SK-N-SH (cell line): ENCODE measurements at places on chromosomes 13 and 19. TPM values are rescaled to one million over a fixed set of nuclear protein-coding genes. Genes with fewer than 3 reads are reported as not detected.
A peak's percentile ranks its signal among the peaks of the same experiment; 100 is the strongest.

Gene LHFPL6
- polyA plus RNA-seq, result 22.2 and 25.7 TPM in 2 replicates

Gene PGLYRP1
- not detected in 2 replicates for polyA plus RNA-seq

Gene KLK12
- not detected in 2 replicates for polyA plus RNA-seq

GRCh38 chr19:34229721-34230120, 24.6 kb upstream of the GARRE1 start:
- DNase-seq, result no peak
- peaks cover 49% of the 10 kb centered on the region for H3K36me3 ChIP-seq

GRCh38 chr19:47284324-47284899, 9.7 kb downstream of the INAFM1 start:
- peaks cover 8% of the 10 kb centered on the region for H3K4me1 ChIP-seq
- H3K27ac ChIP-seq, result no peak overlapping the region
- H3K4me3 ChIP-seq, result no peak overlapping the region
- H3K27me3 ChIP-seq, result no peaks in the 10 kb centered on the region
- H3K36me3 ChIP-seq, result no peaks in the 10 kb centered on the region
- peak; percentile 56 for DNase-seq

DNA sequence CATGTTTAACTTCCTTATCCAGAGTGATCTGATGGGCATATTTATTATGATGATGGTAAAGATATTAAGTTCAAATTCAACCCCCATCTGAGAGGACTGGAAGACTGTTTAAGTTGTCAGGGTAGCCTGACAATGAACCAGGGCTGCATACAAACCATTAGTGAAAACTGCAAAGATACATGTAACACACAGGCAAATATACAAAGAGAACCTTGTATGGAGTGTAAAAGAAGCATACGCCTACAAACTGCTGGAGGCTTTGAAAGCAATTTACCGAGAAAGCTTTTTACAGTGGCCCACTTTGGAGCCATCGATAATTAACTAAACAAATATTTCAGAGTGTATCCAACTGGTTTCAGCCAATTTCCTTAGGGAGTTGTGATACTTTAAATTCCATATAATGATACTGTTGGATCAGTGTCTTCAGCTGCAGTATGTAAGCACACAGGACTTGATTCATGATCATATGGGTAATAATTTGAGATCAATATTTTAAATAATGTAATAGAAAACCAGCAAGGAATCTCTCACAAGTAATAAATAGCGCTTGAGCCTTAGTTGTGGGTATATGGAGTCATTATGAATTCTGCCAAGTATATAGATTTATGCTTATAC, 231.5 kb upstream of the SPRY2 start:
- peak; percentile 15 for DNase-seq
- no peaks in the 10 kb centered on the region for H3K36me3 ChIP-seq

DNA sequence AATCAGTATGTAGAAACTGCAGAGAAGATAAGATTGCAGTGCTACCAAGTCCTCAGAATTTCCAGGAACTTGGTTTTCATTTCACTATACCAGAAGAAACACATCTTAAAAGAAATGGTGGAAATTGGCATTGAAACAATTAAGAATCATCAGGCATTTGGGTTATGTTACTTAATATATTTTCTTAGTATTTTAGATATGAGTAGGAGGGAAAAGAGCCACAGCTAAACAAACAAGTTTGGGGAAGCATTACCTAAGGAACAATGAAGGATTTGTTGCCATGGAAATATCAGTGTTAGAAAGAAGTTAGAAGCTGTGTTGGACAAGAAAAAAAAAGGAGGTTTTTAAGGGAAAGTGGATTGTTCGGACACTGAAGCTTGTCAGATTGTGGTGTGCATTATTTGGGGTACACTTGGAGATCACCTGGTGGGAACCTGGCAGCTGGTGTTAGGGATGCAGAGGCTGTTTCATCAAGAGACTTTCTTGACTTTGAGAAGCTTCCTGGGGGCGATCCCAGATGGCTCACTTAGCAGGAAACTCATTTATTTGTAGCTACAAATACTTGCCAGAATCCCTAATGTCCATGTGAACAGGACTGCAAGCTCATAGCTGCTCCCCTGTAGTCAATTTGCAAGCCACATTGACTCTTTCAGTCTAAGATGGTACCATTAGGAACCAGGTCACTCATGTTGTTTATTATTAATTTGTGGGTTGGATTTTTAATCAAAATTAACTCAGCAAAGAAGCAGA, 246.7 kb downstream of the RFC3 start:
- H3K36me3 ChIP-seq, result no peaks in the 10 kb centered on the region
- H3K4me1 ChIP-seq, result no peaks in the 10 kb centered on the region
- H3K27me3 ChIP-seq, result no peaks in the 10 kb centered on the region

GRCh38 chr13:45207319-45207718, 6.5 kb upstream of the KCTD4 start:
- peak overlapping the region; percentile 94 for H3K27ac ChIP-seq
- H3K4me1 ChIP-seq, result peaks cover 2% of the 10 kb centered on the region
- H3K4me3 ChIP-seq, result no peak overlapping the region

DNA sequence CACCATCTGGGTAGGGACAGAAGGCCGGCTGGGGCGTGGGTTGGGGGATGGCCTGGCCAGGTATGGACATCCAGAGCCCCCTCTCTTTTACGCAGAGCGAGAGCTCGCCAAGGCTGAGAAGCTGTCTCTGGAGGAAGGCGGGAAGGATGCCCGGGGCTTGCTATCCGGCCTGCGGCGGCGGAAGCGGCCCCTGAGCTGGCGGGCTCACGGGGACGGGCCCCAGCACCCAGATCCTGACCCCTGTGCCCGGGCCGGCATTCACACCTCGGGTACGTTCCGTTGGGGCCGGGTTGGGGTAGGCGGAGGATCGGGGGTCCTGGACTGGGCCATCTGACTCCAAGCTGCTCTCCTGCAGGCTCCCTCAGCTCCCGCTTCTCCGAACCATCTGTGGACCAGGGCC, 8.7 kb upstream of the SCN1B start:
- no peaks in the 10 kb centered on the region for H3K27me3 ChIP-seq
- DNase-seq, result no peak
- H3K4me3 ChIP-seq, result no peak overlapping the region
